ENCODE measurements at places on chromosomes 6 and 20.

DNA sequence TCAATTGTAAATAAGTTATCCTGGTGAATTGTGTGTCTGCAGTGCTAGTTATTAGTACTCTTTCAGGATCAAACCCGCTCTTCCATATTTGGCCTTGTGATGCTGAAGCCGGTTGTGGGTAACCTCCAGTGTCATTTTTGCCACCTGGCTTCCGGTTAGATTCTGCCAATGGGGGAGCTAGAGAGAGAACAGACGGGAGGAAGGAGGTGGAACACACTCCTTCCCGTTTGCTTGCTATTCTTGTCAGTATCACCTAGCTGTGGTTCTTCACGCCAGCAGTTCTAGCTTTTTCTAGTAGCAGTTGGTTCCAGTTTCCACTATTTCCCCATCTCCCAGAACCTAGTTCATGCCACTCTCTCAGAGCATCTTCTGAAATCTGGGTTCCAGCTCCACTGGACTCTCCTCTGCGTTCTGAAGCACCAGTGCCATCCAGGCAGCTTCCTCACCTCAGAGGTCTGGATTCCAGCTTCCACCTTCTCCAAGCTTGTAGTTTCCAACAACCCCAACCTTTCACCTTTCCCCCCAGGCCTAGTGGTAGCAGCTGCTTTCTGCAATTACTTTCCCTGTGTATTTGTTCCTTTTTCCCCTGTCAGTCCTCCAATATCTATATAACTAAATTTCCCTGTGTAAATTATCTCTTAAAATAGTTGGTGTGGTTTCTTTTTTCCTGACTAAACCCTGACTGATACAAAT lies 46.9 kb upstream of the LOC128125822 start:
- no peak for DNase-seq

DNA sequence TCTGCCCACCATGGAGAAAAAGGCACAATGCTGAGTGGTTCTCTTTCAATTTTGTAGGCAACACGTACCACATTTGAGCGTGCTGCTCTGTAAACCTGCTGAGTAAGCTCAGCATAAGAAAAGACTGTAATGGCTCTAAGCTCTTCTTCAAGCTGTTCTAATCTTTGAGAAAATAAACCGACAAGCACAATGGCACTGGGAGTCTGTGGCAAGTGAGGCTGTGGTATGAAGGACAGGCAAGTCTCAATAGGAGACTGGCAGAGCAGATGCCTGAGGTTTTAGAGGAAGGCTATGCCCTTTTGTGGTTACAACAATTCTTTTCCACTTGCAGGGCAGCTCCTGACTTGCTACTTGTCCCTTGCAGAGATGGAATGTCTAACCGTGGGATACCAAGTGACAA lies 136.7 kb upstream of the EXOC2 start:
- no peak for DNase-seq

GRCh38 chr20:62811720-62812119 lies 5.1 kb upstream of the COL9A3 start:
- DNase-seq: no peak

DNA sequence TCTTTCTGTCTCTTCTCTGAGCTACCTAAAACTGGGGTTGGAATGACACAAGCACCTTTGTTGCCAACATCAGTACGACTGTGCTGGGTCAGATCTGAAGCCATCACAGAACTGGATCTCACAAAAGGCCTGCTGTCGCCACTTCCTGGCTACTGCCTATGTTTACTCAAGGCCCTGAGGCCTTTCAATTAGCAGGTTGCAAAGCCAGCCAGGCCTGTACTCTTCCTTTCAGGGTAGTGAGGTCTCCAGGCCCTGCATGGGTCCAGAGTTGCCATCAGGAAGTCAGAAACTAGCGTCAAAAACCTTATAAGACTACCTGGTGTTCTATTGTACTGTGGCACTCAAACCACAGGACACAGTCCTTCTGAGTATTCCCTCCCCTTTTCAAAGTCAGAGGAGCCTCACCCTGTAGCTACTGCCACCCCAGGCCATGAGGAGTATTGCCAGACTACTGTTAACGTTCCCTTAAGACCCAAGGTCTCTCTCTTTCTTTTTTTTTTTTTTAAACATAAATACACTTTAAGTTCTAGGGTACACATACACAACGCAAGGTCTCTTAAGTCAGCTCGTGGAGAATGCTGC lies 937.4 kb upstream of the GJE1 start:
- no peak for DNase-seq

DNA sequence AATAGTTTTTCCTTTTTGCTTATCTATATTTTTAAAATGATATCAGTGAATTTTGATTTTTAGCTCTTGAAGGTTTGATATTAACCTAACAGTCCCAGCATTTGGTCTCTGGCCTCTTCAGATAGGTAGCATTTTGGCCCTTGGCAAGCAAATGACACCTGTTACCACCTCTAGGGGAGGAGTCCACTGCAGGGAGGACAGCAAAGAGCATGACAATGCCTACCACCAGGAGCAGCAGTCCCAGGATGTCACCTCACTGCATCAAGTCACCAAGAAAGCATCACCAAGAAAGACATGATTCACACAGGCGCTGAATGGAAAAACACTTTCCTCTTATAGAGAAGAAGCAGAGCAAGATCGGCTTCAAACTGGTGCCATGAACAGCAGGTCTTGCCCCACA lies 224.3 kb downstream of the UBE3D start:
- no peak for DNase-seq

DNA sequence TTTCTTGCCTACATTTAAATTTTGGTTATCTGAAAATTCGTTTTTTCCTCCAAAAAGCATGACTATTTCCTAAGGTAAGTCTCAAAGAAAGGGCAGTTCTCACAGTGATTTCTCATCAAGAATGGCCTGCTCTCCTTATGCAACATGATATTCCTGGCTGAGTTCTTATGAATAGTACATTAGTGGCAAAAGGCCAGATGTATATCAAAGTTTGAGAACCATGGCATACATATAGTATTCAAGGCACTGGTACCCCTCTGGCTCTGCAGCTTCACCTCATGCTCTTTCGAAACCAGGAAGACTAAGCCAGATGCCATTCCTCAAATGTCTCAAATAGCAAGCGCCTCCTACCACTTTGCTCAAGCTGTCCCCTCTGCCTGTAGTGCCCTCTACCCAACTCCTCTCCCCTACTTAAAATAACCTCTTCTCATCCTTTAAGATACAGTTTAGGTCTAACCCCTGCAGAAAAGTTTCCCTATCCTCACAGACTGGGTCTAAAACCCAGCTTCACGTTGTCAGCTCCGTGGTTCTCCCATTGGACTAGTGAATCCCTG lies 280.3 kb downstream of the HACE1 start:
- DNase-seq: no peak

DNA sequence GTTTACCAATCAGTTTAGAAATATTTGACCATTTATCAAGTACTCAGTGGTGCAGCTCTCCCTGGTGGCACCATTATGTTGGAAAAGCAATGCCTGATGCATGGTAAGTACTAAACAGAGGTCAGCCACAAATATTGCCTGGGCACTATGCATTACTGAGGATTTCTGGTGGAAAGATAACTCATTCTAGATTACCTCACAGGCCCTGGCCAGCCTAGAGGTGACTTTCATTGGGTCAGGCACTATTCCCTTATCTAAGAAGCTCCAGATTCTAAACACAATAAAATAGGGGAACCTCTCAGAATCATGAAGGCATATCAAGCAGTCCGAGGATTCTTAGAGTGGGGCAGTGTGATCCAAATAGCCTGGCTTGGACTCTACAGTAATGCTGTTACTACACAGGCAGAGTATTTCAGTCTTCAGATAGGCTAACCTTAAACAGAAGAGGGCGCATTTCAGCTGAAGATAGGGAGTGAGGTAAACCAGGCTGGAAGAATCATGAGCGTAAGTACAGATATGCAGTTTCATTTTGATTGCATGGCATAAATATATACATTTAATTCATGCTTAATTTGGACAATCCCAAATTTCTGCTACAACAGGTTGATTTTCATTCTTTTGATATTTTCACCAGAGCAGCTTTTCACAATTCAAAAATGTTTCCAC lies 12.1 kb downstream of the LGSN start:
- DNase-seq: no peak

DNA sequence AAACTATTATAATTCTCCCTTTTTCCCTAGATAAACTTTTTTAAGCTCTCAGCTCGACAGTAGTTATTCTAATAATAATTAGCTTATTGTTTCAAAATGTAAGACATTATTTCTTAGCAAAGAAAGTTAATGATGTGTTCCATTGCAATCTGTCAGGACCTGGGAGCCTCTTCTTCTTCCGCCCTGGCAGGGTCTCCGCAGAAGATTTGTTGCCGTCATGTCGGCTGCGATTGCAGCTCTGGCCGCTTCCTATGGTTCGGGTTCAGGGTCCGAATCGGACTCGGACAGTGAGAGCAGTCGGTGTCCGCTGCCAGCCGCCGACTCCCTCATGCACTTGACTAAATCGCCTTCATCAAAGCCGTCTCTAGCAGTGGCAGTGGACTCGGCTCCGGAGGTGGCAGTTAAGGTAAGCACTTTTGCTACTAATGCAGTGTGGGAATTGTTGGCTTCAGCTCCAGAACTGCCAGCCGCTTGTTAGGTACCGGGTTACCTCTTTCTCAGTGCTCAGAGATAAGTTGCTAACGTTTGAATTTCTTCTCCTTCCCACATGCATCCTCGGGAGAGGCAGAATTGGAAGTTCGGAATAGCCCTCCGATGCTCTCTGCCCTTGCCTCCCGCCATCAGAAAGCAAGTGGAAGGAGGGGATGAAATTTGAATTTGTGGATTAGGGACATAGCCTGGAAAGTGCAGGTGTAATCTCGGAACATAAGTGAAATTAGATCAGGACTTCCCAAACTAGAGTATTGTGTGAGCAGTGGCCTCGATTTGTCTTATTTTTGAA lies at the start of gene CDC40:
CDC40 (plus strand) TSS at position 200 of the 781 bp plus-strand sequence; CDS start at position 218, 18 bp downstream.
- DNase-seq: no peak

- no peak for DNase-seq
Measured at GRCh38 chr6:96301781-96302180, 219.8 kb upstream of the UFL1 start.

DNA sequence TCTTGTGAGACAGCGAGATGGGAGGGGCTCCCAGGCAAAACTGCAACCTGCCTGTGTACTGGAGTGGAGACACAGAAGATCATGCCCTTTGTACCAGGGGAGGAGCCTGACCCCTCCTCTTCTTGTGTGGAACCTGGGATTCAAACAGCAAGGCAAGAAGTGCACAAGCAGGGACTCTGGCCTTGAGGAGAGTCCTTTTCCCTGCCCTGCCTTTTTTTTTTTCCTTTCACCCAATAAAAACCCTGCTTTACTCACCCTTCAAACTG lies 251.8 kb upstream of the OPRM1 start:
- DNase-seq: no peak

- no peak for DNase-seq
Measured at GRCh38 chr6:106495014-106495413, 134.3 kb downstream of the RTN4IP1 start.

DNA sequence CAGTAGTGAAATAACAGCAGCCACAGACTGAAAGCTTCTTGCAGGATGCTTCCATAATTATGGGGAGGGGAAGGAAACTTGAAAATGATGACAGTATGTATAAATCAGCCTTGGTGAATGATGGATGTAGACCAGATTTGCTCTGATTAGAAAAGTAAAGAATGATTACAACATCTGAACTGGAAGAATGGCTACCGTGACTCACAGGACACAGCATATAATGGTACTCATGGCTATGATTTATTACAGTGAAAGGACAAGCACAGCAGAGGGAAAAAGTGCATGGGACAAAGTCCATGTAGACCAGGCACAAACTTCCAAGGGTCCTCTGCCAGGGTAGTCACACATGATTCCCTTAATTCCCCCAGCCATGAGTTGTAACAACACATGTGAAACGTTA lies 70.7 kb upstream of the POPDC3 start:
- DNase-seq: no peak

- DNase-seq: no peak
Measured at GRCh38 chr20:42957018-42957703, 232.5 kb downstream of the PTPRT start.

GRCh38 chr6:63799813-63800212 lies 164.2 kb downstream of the PHF3 start:
- no peak for DNase-seq

DNA sequence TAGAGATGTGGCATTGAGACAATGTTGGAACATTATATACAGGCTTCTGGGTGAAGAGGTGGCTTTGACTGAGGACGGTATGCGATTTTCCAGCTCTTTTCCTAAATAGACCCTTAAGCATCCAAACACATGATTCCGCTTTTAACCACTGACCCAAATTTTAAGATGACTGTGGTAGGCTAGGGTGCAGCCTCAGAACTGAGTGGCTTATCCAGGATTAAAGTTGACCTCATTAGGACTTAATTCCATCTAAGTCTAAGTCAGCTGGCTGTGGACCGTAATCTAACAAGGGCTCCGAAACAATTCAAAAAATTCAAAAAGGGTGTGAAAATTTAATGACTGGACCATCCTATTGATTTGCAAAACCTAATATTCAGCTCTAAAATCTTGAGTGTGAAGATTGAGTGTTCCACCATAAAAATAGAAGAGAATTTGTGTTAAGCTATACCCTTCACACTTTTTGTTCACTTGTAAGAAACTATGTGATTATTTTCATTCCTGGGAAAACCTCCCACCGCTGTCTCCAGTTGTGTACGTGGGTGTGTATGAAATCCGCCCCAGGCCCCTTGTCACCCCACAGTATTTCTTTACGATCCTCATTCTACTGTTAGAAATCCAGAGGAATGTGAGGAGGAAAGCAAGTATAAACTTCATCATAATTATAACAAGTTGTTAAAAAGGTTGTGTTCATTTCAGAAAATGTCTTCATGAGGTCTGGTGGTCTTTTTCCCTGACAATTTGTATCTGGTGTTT lies 2.7 kb downstream of the PCMTD2 start:
- DNase-seq: no peak

DNA sequence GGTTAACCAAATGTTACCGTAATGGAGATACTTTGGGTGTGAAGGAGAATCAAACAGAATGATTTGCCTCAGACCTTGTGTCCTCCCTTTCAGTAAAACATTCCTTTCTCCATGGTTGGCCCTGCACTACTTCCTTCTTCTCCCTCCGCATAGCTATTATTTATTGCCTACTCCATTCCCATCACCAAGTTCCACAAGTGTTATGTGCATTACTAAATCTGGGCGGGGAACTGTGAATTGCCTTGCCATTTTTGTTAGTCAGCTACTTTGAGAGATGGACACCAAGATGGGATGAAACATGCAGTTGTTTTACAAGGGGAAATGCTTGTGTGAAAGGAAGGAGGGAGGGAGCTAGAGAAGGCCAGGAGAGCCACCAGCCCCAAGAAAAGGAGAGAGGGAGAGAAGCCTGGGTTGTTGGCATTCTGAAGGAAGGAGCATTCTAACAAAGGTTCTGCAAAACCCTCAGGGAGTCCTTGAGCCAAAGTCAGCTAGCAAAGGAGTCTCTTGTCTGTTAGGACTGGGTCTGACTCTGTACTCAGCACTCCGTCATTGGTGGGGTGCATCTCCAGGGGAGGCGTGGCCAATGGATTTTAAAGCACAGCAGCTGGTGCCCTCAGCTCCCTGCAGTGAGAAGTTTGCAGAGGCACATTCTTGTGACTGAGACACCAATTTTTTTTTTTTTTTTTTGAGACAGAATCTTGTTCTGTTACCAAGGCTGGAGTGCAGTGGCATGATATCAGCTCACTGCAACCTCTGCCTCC lies 83.6 kb upstream of the CHD6 start:
- no peak for DNase-seq
